NCI-H1105 (cell line): ENCODE measurements at places on chromosomes 6 and 20.

- DNase-seq = no peak
These were observed 50.8 kb upstream of the FAM83D start for GRCh38 chr20:38875175-38875993.

GRCh38 chr6:30849903-30850651 lies 34.2 kb upstream of the DDR1 start:
- no peak for DNase-seq

GRCh38 chr20:1401451-1401907 lies 8.6 kb upstream of the FKBP1A start:
- no peak for DNase-seq

DNA sequence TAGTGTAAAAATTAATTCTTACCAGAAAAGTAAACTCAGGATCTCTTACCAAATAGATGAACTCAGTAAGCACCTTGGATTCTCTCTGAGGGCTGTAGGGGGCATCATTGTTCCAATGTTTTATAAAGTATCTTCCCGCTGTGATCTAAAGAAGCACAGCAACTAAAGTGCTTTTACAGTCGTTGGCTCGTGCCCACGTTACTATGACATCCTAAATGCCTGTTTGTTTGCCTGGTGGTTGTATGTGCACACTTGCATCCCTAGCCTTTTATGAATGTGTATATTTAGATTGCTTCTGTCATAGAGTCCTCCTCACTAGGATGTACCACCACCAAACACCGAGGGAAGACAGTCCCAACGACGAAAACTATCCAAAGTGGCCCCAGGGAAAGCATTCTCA lies 34.5 kb downstream of the SLX4IP start:
- DNase-seq = peak; percentile 79

- DNase-seq = no peak
These were observed 97.8 kb upstream of the PCSK2 start for GRCh38 chr20:17129089-17129488.

- DNase-seq = no peak
These were observed 27.6 kb upstream of the NFATC2 start for GRCh38 chr20:51569815-51570738.

DNA sequence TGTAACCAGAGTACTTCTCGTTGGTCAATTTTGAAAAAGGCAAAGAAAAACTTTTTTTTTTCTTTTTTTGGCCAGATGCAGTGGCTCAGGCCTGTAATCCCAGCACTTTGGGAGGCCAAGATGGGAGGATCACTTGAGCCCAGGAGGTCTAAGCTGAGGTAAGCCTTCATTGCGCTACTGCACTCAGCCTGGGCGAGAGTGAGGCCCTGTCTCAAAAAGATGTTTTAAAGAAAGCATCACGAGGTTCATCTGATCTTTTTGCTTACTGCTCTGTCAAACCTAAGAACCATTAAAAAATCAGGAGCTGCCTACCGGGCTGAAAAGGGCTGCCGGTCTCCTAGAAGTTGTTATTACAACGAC lies 607 bp downstream of the LYRM2 start:
- DNase-seq = no peak

DNA sequence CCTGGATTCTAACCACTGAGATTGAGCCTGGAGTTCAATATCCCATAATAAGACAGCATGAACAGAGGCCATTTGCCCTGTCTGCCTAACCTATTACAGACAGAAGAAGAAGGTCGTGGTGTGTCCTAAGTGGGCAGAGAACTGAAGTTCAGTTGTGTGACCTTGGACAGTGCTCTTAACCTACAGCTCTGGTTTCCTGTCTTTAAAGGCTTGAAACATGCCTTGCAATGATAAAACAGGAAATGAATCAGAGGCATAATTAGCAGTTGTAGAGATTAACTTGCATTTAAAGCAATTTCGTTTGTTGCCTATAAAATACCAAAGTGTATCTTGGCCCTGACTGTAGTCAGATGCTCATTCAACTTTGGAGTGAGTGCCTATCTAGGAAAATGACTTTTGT lies 507.2 kb upstream of the CHD6 start:
- no peak for DNase-seq

- no peak for DNase-seq
These were observed 471.8 kb downstream of the COL12A1 start for GRCh38 chr6:74733830-74734620.

- no peak for DNase-seq
These were observed 1.3 kb upstream of the MYBL2 start for GRCh38 chr20:43665466-43666176.

GRCh38 chr6:149896491-149896890 lies 1.4 kb downstream of the RAET1E start:
- no peak for DNase-seq

- no peak for DNase-seq
These were observed 920.1 kb upstream of the FLRT3 start for GRCh38 chr20:15257569-15257870.

DNA sequence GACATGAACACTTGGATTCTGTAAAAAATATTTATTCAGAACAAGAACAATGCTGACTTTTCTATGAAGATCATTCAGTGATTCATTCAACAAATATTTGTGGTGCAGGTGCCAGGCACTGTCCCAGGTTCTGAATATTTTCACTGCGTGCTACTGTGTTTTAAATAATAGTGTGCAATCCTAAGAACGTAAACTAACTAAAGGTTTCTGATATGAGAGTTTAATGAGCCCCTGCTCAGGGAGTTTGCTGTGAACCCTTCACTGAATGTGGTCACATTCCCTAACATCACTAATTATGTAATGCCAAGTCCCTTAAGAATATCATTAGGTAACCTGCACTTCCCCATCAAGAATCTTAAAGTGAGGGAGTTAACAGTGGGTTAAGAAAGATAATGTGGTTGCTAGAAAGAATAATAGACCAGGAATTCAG lies 1.7 kb upstream of the TMEM170B start:
- DNase-seq = no peak

DNA sequence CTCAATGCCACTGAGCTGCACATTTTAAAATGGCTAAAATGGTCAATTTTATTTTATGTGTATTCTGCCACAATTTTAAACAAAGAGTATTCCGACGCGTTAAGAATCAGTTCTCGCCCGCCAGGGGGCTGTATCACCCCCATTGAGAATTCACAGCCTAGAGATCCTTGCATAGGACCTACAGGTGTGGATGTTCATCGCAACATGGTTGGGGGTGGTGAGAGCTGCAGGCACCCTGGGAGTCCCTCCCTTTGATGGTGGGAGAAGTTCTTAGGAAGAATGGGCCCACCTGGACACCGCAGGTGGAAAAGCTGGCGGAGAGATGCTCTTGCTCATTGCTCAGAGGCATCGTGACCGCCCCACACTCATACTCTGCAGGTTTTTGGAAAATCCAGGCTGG lies 63.5 kb downstream of the SLC2A10 start:
- no peak for DNase-seq

DNA sequence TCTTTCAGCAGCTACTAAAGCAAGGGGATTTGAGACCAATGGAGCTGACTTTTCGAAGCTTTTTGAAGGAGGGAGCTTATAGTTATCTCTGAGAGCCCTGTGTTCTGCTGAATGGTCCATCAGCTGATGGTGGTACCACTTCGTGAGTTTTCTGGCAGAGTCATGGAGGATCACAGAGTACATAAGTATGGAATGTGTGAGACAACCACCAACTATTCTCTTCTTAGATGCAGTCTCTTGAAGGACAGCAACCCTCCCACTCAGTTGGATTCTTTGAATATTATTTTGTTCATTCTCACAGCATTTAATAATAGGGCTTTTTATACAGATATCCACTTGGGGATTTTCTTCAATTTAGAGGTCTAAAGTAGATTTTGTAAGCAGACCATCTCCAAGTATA lies 75.3 kb downstream of the ELOVL2 start:
- no peak for DNase-seq

DNA sequence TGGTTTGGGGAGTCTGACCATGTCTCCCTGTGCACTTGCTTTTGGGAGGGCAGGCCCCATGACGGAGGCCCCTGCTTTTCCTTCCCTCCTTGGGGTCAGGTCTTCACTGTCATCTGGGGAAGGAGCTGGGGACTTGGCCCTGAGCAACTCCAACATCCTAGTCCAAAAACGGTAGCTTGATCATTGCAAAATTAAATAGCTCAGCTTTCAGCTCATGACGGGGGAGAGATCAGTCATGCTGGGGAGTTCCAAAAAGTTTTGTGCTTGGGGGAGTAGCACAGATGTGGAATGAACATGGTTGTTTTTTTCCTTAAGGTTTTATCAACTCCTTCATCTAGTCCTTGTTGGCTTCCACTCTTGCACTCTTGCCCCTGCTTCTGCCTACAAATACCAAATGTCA lies 60.8 kb downstream of the MOCS1 start:
- no peak for DNase-seq

GRCh38 chr6:106468935-106469334 lies 108.4 kb downstream of the CRYBG1 start:
- no peak for DNase-seq

DNA sequence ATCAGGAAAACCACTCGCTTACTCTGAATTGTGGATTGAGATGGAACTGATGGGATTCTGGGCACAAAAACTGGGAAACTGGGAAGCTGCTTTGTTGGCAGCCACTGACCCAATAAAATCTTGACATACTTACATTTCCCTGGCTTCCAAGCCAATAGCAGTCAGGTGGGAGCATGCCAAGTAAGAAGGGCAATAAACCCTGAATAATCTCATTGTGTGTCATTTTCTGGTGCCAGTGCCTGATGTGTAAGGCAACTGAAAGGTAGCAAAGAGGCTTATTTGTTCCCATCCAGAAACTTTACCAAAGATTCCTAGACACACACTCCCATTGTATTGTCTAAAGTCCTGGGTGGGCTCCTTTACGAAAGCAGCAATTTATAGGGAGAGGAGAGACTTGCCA lies 93.2 kb downstream of the TBX18 start:
- no peak for DNase-seq

- peak; percentile 89 for DNase-seq
These were observed 61.4 kb downstream of the TXLNB start for GRCh38 chr6:139230391-139230840.

DNA sequence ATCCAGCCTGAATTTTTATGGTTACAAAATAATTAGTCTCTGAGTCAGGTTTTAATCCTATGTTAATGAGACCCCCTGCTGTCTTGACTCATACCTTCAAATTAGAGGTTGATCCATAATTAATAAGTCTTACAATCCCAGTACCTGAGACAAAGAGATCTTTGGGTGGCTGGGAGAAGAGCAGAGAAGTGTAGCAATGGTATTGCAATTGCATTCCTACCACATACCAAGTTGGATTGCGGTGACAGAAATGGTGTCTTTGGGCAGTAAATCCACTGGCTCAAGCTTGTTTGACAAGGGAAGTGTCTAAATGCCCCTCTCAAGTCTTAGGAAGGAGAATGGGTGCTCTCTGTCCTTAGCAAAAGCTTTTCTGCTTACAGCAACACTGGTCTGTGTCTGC lies 150.4 kb downstream of the BTBD3 start:
- no peak for DNase-seq

DNA sequence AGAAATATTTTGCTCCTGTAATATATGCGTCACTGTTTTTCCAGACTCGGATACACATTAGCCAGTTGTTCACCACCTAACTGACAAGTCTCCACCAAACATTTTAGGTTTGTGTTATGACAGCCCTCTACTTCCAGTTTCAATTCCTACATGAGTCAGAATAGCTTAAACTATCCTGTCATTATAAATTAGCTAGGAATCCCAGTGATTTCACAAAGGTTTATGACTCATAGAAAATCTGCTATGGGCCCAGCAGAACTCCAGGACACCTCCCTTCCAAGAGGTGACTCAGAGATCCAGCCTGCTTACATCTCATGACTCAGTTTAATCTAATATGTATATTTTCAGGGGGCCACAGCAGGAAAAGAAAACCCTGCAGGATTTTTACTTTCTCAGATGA lies 17.4 kb upstream of the PLCB4 start:
- DNase-seq = no peak

DNA sequence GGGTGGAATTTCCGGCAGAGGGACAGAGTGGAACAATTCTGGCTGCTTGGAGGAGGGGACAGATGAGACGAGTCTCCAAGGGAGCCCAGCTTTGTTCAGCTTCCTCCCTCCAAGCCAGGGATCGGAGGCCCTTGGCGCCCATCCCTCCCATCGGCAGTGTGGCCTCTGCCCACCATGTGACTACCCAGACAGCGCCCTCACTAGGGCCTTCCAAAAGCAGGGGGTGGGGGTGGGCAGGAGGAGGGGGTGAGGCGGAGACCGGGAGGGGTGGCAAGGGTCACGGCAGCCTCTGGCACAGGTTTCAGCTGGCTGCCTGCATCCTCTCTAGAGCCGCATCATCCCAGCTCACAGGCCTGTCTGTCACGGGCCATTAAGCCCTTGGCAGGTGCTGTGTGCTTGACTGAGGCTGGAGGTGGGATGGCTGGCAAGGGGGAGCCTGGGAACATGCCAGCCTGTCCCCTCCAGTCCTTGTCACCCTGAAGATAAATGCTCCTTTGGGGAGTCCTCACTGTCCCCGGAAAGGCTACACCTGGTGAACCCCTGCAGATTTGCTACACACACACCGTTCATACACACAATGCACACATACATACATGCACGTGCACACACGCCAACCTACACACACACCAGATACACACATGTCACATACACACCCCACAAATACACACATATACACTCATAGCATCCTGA lies 6.2 kb upstream of the FGD2 start:
- peak; percentile 89 for DNase-seq
